ENCODE measurements at places on chromosomes 12 and 14.

- no peak for DNase-seq
Observed at GRCh38 chr12:3771853-3772252, 18.9 kb upstream of the CRACR2A start.

DNA sequence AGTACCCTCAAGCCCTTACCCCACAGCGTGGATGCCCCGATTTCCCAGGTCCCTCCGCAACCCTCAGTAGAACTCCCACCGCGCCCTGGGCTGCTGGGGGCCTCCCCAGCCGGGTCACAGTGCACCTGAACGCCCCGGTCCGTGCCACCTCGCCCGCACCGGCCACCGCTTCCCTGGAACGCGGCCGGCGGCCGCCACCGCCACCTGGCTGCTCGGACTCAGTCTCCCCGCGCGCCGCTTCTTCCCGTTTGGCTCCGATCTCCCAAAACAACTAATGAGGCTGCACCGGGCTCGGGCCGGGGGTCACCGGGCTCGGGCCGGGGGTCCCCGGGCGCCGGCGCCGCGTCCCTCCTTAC is 1.0 kb downstream of the ITPK1 start:
- DNase-seq = no peak

DNA sequence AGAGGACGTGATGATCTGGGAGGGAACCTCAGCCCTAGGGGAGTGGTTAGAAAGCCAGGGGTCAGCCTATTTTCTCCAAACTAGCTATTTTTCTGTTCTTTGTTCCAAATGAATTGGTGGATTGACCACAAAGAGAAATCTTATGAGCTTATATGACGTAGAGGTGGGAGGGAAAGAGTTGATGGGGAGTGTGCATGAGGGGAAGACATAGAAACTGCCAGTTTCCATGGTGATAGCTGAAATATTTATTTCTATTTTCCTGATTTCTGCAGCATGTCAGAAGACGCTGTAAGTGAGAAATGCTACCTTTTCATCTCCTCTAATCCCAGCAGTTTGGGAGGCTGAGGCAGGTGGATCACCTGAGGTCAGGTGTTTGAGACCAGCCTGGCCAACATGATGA is 51.4 kb upstream of the CISTR start:
- no peak for DNase-seq

- DNase-seq = no peak
Observed at GRCh38 chr12:124678421-124678893, 111.0 kb upstream of the NCOR2 start.

DNA sequence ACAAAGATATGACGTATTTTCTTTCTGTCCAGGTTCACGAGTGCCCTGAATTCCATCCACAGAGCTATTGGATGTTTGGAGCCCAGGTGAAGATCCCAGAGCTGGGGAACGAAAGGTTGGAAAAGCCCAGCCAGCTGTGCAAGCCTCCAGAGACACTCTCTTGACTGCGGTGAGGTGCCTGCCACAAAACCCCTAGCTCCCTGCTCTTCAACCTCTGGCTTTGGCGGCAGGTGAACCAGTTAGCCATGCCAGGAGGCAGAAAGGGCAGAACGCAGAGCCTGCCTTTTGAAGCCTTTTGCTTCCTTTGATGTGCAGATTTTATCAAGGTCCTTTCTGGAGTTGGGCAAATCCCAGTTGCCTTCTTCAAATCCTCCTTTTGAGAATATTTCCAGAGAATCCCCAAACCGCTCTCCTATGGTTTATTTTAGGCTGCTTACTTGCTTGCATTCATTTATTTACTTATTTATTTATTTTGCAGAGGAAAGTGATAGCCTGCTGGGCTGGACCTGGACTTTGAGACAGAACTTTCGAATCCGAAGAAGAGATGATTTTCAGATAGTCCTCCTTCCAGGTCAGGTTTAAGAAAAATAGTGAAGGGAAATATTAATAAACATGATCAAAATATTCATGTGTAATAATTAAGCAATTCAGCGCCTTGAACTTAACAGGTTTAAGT is 411.2 kb upstream of the TBX3 start:
- no peak for DNase-seq

GRCh38 chr12:91706466-91706865 is 439.2 kb downstream of the BTG1 start:
- no peak for DNase-seq

- no peak for DNase-seq
Observed at GRCh38 chr12:69440016-69440415, 30.2 kb upstream of the FRS2 start.

DNA sequence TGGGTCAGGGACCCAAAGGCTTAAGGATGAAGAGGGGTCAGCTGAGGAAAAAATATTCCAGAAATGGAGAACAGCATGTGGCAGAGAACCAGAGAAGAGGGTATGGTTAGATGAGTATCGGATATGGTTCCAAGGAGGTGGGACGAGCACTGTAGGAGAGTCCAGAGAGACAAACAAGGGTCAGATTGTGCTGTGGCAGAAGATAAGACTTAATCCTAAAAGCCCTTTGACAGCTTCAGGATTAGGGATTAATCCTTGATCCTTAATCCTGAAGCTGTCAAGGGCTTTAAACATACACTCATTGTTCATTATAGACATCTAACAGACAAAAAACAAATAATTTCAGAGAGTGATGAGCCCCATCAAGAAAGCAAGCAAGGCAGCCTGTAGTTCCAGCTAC is 124.0 kb downstream of the SPTSSA start:
- DNase-seq = no peak

- no peak for DNase-seq
Observed at GRCh38 chr14:23129759-23130316, 10.8 kb upstream of the CEBPE start.

DNA sequence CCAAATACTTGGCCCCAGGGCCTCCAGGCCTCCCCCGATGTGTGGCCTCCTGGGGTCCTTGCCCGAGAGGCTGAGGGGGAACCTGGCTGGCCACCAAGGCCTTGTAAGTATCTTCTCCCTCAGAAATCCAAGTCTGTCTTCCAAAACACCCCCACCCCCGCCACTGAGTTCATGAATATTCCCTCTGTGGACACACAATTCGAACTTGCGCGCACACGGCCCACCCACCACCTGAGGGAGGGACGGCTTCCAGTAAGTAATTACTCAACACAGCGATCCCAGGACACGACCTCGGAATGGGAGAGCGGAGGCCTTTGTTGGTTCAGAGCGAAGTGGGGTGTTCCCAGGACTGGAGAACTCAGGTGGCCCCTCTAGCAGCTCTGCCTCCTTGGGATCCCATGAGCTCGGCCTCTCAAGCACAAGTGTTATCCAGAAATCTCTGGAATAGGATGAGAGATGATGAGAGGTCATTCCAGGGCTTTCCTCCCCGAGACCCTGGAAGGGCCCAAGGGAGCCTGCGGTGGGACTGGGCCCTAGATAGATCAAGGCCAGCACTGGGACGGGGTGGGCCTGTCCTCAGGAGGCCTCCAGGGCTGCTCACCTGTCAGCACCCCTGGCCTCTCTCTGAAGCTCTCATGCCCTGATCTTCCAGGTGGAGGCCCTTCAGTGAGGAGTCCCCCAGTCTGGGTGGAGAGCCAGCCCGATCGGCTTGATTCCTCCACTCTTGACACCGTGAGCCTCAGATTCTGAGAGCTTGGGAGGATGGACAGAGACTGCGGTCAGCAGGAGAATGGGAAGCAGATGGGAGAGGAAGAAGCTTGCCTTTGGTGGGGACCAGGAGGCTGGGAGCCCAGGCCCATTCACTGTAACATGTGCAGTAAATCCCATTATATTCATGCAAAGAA is 219.0 kb upstream of the RTL1 start:
- no peak for DNase-seq

DNA sequence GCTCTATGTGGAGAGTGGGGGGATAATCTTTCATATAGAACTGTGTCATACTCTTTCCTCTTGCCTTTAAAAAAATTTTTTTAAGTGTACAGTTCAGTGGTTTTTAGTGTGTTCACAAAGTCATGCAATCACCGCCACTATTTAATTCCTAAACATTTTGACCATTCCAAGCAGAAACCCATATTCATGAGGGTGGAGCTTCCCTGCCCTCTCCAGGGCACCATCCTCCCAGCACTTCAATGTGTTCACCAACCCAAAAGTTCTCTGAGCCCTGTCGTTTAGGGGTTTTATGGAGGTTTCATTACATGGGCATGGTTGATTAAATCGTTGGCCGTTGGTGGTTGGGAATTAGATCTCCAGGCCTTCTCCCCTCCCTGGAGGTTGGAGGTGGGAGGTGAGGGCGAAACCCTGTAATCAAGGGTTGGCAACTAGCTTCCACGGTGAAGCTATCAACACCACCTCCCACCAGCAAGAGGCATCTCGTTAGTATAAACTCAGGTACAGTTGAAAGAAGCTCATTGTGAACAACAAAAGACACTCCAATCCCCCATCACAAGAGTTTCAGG is 42.8 kb upstream of the WNK1 start:
- DNase-seq = no peak

DNA sequence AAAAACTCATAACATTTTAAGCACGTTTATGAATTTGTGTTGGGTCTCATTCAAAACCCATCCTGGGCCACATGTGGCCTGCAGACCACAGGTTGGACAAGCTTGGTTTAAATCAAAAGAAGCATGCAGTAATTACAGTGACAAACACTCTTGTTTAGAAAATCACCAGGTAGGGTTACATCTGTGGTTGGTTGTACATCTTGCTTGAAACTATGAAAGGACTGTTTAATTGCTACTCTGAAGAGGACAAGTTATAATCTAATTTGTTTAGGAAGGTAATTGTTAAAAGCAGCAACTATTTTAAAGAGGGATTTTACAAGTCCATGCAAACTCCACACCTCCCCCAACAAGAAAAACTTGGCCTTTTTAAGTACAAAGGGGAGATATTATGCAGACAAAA is 4.0 kb downstream of the TRIP11 start:
- no peak for DNase-seq

DNA sequence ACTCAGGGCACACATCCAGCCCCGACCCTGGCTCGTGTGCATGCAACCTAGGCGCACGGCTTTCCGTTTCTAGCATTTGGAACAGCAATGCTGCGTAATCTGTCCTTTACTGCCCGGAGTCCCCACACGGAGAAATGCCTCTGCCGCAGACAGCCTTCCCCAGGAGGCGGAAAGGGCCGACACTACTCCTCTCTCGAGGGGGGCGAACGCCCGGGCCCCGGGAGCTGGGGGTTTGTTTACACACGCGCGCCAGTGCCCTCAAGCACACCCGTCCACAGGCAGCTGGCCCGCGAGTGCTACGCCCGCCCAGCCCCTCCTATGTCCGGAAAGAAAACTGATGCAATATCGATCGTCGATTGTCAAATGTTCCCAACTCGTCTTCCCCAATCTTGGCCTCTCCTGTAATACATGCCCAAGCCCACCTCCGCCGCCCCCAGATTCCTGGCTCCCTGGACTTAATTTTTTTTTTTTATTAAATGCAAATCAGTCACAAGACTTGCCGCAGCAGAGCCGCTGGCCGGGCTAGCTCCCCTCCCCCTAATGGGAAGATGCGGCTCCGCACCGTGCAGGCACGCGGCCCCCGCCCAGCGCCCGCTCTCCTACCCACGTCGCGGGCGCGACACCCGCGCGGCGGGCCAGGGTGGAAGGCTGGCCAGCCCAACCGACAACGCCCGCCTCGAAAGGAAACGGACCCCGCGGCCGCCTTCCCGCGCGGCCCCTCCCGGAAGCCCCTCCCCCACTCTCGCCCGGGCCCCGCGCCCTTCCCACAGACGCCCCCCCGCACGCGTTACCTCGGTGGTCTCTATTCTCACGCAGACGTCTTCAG is 642 bp downstream of the SLC38A2 start:
- DNase-seq = peak; percentile 66

- DNase-seq = no peak
Observed at GRCh38 chr12:91663744-91664143, 481.1 kb upstream of the DCN start.

DNA sequence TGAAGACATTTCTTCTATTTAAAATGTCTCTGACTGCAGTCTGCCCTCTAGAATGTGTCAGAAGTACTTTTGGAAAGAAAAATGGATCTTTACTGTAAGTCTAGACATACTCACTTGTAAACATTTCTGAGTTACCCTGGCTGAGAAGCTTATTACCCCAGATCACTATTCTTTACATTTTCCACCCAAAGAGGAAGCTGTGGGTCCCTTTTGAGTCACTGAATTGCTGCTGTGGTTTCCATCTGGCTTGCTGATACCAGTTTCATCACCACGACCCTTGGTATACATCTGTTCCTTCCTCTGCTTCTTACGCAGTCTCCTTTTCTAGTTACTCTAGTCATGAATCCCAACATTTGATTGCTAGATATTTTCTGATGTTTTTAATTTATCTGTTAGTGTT is 20.2 kb upstream of the CLEC4D start:
- peak; percentile 76 for DNase-seq

- no peak for DNase-seq
Observed at GRCh38 chr12:113277511-113277910, 56.2 kb downstream of the TPCN1 start.

- DNase-seq = peak; percentile 81
Observed at GRCh38 chr12:25386831-25387731, 136.4 kb upstream of the KRAS start.

DNA sequence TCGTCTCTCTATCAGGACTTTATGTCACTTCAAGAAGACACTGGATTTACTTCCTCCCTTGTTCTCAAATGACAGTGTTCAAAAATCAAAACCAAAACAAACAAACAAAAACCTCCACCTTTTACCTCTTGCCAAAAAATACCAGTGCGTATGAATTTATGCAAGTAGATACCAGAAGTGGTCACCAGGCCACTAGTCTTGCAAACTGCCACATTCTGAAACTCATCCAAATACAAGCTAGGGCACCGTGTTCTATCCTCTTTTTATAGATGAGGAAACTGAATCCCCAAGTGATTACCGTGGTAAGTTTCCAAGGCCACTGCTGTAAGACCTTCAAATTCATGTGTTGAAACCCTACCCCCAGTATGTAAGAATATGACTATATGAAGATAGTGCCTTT is 343.9 kb upstream of the KITLG start:
- no peak for DNase-seq

DNA sequence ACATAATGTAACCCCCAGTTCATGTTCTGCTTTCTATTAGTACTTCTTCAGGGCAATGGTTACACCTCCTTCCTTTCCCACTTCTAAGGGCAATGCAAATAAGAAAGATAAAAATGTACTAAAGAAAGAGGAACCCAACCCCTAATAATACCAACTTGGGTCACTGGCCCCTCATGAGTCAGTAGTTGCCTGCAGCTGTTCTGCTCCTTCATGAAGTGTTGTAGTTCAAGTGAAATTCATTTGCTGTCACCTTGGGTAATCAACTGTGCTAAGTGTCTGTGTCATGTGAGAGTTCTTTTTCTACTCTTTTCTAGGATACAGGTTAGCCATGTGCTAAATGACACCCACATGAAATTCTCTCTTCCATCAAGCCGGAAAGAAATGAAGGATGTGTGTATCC is 91.8 kb downstream of the PLXNC1 start:
- no peak for DNase-seq
